ENCODE measurements at places on chromosomes 12 and 14.
A peak's percentile ranks its signal among the peaks of the same experiment; 100 is the strongest.

DNA sequence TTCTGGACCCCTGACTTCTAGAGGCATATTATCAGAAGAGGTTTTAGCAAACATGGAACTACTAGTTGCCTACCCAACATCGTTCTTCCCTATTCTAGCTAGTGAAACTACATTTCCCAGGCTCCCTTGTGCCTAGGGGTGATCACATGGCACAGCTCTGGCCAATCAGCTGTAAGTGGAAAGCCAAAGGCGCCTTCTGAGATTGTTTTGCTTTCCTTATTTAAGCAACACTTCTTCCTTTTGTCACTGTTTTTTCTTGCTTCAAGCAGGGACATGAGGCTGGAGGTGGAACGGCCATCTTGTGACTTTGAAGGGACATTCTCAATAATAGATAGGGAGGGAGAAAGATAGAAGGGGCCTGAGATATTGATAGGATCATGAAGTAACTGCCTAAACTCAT, 136.7 kb downstream of the ZNF664 start:
- no peak for DNase-seq

DNA sequence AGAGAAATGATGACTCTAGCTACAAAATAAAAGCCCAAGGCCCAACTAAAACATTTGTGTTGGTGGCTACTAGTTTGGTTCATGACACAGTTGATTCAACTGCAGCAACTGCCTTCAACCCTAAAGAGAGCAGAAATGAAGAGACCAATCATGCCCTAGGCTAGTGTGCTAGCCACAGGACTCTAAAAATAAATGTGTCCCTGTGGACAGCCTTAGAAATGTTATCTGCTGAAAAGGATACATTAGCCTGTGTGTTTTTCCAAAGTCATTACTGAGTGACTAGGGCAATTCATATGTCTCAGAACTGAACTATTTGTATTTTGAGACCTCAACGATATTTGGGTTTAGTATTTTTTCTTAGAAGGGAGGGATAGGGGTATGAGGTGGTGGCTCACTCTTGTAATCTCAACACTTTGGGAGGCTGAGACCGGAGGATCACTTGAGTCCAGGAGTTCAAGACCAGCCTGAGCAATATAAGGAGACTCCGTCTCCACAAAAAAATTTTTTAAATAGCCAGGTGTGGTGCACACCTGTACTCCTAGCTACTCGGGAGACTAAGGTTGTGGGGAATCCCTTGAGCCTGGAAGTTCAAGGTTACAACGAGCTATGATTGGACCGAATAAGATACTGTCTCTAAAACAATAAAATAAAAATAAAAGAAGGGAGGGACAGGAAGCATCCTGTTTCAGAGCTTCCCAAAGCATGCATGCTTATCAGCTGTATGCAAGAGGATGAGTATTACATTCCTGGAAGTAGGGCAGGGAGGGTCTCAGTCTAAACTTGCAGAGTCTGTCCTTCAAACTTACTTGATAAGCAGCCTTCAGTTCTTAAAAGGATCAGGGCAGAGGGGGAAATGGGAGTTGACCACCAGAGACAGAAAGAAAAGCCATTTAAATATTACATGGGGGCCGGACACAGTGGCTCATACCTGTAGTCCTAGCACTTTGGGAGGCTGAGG, 29.6 kb upstream of the NAP1L1 start:
- DNase-seq: no peak

- DNase-seq: no peak
Observed at GRCh38 chr12:131267576-131267975, 313.9 kb downstream of the ADGRD1 start.

DNA sequence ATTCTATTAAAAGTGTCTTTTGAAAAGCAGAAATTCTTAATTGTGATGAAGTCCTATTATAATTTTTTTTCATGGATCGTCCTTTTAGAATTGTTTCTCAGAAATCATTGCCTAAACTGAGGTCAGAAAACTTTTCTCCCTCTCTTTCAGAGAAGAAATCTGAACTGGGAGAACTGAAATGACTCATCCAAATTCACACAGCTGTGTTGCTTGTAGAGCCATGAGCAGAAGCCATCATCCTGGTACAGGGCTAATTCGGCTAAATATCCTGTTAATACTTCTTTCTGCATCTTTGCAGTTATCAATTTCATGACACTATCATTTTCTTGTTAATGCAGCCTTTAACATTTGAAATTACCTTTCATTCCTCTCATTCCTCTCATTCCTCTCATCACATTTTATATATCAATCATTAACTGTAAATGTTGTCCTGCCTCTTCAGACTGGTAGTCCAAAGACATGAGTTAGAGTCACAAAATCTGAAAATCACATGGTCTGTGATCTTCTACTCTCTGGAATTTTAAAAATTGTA, 15.5 kb downstream of the SLC15A5 start:
- DNase-seq: no peak

GRCh38 chr12:10190558-10191388, 11.9 kb downstream of the TMEM52B start:
- no peak for DNase-seq

GRCh38 chr12:94980577-94980976, 22.9 kb downstream of the NDUFA12 start:
- no peak for DNase-seq

DNA sequence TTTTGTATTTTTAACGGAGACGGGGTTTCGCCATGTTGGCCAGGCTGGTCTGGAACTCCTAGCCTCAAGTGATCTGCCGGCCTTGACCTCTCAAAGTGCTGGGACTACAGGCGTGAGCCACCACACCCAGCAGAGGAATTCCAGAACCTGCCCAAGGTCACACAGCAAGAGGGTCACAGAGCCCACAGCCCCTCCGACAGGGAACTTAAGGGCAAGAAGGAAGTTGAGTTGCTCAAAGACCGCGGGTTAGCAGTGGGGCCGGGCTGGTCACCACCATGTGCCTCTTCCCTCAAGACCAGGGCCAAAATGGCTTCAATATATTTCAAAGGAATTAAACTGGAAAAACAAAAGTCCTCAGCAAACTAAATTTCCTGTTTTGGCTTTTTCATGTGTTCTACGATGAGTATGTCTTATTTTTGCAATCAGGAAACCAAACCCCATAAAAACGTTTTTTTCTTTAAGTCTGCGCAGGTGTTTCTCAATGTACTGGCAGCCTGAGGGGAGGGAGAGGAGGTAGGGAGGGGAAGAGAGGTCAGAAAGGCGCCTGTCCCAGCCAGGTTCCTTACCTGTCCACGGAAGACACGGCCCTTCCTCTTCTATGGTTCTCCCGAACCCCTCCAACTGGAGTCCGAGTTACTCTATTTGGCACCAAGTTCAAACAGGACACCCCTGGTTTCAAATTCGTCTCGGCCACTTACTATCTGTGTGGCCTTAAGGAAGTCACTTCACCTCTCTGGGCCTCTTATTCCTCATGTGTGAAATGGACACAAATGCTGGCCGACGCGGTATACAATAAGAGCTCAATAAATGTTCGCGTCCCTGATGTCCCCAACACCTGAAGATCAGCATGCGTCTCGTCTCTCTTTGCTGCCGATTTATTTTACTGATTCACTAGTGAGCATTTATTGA, 778 bp downstream of the SLC8B1 start:
- no peak for DNase-seq

DNA sequence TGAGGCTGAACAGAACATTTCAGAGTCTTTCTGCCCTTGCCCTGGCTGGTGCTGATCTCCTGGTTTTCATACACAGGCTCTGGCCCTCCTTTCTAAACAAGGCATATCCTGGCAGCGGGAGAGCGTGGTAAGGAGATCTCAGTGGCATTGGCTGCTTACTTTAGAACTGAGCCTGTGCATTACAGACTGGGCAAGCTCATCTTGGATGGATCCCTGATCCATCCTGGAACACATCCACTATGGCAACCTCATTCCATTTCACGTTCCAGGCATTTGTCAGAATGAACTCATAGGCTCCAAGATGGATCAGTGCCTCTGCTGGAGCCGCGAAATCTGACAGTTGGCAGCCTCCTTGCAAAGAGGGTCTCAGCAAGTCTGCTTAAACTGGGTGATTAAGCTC, 224.5 kb upstream of the PELI2 start:
- DNase-seq: no peak

DNA sequence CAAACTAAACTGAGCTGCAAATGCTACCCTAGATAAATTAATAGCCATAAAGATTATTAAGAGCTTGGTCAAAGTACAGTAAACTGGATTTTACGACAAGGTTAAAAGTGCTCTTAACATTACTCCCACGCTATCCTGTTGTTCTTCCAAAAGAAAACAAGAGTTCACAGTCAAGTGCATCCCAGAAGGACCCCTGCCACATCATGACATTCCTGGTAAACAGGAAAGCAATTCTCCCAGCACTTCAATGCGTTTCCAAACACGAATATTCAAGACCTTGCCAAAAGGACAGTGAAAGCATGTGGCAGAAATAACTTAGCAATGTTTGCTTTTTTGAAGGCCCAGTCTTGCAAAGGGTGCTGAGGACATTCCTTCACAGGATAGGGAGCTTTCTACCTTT, 11.2 kb downstream of the SPRING1 start:
- no peak for DNase-seq

DNA sequence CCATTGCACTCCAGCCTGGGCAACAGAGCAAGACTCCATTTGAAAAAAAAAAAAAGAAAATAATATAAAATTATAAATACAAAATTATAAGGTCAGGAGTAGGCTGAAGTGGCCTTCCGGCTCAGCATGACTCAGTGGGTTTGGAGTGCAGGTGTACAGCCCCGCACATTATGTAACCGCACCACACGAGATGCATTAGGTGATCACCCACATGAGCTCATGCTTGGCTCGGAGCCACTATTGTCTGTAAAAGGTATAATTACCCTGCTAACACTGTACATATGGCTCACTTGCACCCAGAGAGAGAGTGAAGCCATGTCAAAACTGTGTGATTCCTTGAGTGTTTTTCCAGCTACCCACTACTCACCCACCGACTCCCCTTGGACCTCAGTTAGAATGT, 557.0 kb downstream of the SLC6A15 start:
- DNase-seq: no peak

GRCh38 chr14:64637735-64638473, 66.3 kb upstream of the PLEKHG3 start:
- DNase-seq: no peak

DNA sequence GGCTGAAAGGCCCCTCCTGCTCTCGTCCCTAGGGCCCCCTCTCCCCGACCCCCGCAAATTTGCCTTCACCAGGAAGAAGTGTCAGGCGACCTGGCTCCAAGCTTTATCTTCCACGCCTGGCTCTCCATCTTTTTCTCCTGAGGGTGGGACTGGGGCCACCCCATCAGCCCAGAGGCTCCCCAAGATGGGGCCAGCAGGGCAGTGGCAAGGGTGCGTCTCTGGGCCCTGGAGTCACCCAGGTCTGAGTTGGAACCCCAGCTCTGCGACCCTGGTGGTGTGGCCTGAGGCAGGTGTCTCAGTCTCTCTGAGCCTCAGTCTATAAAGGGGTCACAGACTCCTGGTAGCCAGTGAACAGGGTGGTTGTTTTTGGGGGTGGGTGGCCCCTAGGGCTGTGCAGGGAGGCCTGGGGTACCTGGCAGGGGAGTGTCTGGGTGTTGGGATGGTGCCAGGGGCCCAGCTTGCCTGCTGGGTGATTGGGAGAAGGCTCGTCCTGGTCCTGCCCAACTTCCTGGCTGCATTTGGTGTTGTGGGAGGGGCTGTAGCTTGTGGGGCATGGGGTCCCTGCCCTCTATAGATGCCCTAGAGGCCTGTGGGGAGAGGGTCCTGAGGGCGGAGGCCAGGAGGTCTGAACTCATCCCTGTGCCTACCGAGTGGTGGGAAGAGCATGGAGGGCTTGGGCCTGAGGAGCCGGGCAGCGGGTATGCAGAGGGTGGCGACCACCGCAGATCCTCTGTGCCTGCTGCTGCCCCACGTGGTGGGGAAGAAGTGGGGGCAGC, 7.6 kb downstream of the KIF26A start:
- DNase-seq: peak; percentile 60

- DNase-seq: no peak
Observed at GRCh38 chr12:93740751-93741150, 63.6 kb downstream of the CRADD start.

DNA sequence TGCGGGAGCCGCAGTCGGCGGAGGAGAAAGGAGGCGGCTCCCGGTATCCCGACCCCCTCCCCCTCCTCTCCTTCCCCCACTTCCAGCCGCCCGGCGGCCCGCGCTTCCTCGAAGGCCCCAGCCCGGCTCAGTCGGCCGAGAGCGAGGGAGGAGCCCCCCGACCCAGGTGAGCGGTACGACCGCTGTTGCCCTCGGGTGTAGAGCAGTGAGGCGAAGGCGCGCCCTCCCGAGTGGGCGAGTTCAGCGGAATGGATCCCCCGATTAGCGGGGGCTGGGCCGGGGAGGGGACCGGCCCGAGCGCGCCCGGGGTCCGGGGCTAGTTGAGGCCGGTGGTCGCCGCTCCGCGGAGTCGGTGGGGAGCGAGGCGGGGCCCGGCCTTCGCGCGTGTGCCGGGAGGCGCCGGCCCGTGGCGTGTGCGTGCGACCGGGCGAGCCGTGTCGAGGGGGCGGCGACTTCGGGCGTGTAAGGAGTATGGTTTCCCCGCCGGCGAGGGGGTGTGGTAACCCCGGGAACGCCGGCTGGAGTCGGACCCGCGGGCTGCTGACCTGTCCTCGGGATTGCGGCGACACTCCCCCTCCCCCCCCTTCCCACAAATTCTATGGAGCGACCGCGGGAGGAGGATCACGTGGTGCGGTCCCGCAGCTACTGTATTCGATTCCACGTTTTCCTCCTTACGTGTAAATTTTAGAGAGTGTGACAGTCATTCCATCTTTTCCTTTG, 501 bp downstream of the RIMKLB start:
- no peak for DNase-seq

- no peak for DNase-seq
Observed at GRCh38 chr14:72165229-72165698, 233.0 kb downstream of the RGS6 start.

DNA sequence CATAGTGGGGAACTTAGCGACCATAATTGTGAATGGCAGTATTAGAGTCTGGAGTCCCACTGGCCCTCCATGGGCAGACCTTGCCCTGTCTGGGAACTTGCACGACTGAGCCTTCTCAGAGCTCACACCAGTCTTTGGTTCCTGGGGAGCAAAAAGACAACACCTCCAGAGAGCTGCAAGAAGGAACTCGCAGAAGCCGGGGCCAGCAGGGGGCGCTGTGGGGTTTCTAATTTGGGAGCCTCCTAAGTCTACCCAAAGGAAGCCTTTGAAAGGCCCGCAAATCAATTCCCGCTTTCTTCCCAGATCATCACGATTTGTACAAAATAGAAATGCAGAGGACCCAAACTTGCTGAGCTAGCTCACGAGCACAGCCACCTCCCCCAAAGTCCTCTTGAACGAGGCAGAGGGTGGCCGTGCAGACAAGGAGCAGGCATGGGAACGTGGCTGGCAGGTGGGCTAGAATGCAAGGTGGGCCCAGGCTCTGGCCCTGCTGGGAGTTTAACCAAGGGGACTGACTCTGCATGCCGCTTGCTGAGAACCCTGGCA, 46.3 kb upstream of the FBXO21 start:
- DNase-seq: peak; percentile 82
